Colonic mucosa (tissue), 4 donors: ENCODE measurements at places on chromosomes 5 and 9. TPM values are rescaled to one million over a fixed set of nuclear protein-coding genes. Genes with fewer than 3 reads are reported as not detected.

- DNase-seq: no peak
Measured at GRCh38 chr5:154309805-154310204, 119.3 kb downstream of the GALNT10 start.

GRCh38 chr9:95284162-95285080, 33.1 kb downstream of the FANCC start:
- no peak for DNase-seq

DNA sequence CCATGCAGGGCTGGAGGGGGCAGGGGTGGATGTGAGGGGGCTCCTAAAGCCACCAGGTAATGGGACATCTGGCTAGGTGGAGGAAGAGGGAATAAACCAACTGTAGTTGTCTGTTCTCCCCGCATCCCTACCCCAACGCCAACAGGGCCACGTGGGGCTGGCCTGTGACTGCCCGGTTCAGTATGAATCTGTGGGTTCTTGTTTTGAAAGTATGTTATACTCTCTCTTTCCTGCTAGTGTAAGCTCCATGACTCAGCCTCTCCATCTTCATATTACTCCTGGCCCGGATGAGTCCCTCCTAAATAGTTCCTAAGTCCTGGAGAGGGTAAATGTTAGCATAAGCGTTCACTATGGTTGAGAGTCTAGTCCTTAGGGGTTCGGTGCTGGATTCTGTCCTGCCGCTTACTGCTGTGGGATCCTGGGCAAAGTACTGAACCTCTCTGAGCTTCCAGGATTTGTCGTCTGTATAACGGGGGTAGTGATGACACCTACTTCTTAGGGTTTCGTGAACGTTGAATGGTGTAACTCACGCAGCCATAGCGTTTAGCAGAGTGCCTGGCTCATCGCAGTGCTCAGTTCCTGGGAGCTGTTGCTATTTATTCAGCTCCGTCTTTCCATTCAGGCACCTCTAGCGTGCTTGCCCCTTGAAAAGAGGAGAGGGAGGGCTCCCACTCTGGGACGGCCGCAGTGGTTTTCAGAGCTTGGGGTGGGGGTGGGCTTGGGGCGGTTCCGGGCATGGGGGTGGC, 28.8 kb downstream of the LHX2 start:
- DNase-seq: no peak

- no peak for DNase-seq
Measured at GRCh38 chr5:56983593-56984361, 31.9 kb upstream of the MIER3 start.

The RAPGEF6 gene
- total RNA-seq: 16.2 TPM
